ENCODE measurements at places on chromosomes 7 and 10.

DNA sequence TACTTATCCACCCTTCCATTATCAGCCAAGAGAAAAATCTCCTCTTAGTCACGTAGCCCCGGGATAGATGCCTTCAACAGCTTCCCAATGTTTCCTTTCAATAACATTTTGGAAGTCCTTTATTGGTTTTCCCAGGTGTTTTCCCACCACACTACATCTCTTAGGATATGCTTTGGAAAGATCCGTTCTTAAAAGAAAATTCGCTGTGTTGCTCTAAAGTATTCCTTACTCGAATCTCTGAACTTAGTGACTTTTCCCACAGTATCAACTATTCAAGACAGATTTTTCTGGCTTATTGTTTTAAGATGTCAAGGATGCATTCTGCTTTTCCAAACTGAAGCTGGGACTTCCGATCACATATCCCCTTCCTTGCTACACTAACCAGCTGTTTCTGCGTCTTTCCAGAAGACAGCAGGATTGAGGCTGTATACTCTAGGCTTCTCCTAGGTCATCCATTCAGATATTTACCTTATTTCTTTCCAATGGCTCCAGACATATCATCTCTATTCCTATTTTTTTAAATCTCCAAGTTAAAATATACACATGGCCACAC lies 36.5 kb upstream of the SVIL start:
- no peak for DNase-seq

GRCh38 chr7:32941681-32942414 lies 15.4 kb upstream of the FKBP9 start:
- no peak for DNase-seq

GRCh38 chr10:77915319-77916105 lies 11.0 kb downstream of the DLG5 start:
- DNase-seq = no peak

GRCh38 chr10:32112055-32112454 lies 55.8 kb upstream of the KIF5B start:
- DNase-seq = no peak

DNA sequence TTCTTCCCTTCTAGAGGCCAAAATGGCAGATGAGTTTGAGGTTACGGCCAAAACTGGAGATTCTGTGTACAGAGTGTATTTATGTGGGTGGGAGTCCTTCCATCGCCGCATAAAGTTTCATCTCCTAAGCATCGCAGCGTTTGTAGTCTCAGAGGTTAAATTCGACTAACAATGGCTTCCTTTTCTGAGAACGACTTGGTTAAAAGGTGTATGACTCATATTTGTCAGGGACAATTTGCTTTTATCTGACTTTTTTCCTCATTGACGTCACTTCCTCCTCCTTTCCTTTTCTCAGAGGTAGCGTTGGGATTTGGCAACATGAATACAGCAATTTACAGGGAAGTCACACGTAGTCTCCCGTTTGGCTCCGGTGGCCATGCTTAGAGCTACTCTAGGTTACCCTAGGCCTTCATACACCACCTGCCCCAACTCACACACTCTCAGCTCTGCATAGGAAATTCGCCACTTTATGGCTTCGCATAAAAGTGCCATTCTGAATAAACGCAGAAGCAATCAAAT lies 37.6 kb upstream of the TCF7L2 start:
- no peak for DNase-seq

GRCh38 chr10:124002391-124003069 lies 90.9 kb downstream of the CHST15 start:
- DNase-seq = no peak

DNA sequence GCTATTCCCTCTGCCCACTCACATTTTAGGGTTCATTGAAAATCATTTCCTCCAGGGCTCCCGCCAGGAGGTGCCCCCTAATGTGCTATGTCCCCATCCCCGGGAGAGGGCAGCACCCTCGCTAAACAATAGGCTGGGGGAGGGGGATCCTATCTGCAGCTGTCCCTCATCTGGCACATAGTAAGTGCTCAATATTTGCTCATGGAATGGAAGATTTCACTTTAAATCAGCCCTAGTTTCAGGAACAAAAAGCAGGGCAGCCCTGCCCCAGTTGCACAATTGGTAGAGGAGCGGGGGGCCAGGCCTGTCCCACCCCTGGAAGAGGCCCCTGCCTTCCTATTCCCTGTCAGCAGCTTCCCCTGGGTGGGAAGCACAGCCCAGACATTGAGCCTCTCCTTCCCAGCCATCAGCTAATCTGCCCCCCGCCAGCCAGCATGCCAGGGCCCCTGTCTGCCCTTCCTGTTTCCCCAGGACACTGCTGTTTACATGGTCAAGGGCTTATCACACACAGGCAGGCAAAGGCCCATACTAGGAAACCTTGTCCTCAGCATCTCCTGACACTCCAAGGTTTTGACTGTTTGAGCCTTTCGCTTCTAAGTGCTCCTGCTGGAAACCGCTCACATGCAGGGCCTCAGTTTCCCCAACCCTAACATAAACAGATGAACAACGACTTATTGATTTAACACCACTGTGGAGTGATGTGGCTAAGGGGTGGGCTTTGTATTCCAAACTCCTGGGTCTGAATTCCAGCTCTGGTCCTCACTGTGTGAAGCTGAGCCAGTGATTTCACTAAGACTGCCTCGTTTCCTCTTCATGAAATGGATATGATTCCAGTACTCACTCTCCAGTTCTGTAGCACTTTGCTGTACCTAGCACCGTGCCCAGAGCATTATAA lies 130.7 kb upstream of the ZMIZ1 start:
- no peak for DNase-seq

DNA sequence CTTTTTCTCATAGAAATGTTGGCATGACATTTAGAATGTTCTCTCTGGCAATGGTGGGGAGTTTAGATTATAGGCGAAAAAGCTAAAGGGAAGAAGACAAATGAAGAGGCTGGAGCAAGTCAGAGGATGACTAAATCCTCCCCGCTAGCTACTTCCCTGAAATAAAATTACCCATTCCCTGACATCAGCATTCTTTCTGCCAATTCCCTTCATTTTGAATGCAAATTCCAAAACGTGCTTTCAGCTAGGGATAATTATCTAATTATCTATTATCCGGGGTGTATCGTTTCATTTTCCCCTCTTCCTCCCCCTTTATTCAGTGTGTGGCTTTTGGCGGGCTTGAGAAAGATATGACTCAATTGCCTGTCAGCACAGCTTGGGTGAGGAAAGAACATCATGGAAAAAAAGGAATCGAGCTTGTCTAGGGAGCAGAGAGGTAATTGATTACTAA lies 672.3 kb downstream of the TNS3 start:
- DNase-seq = no peak

- no peak for DNase-seq
Observed at GRCh38 chr7:108045154-108045553, 42.2 kb upstream of the LAMB1 start.

DNA sequence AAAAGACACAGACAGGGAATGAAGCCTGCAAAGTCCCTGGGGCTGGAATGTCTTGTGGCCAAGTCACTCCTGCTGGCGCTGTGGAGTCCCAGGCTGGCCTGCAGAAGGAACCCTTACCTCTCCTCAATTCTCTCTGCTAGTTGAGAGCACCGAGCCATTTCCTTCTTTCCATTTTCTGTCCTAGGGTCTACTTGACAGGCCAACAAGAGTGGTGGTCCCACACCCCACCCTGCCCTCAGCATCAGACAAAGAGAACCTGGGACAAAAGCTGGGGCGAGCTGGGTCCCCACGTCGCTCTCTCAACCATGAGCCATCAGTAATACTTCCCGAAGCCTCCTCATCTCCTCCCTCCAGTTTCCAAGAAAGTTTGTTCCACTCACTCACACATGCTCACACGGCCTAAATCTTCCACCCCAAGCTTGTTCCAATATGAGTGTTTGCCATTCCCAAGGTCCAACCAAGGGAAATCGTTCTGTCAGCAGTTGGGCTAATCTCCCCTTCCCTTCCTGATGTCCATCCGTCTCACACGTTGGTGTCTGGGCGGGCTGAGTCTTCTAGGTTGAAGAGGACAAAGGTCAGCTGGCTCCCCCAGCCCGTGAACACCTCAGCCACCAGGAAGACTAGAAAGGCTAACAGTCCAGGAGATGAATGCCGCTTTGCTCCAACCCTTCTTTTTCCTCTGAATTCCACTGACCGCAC lies 44.3 kb downstream of the CLEC2L start:
- DNase-seq = no peak

GRCh38 chr7:130734815-130735716 lies 1.1 kb upstream of the KLF14 start:
- no peak for DNase-seq

Measured in NCI-H1930 (cell line).